Hematopoietic multipotent progenitor cell treated with erythropoietin and hydrocortisone succinate and interleukin-3 and kit ligand, for 15 days (in vitro differentiated cells): ENCODE measurements at places on chromosomes 13 and 19.

DNA sequence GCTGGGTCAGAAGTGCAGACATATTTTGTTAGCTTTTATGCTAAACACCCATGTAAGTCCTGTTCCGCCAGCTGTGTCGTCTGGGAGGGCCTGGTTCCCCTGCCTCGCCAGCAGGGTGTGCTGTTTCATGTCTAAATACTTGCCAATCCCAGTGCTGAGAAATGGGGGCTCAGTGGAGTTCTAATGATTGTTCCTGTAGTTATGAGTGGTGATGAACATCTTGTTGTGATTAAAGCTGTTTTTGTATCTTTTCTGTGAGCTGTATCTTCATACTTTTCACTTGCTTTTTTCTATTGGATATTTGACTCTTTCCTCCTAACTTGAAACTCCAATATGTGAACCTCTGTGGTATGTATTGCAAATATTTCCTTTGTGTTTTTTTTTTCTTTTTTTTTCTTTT is 32.7 kb downstream of the KDM4B start:
- DNase-seq: peak; percentile 71

GRCh38 chr13:102651392-102651791 is 43.5 kb downstream of the METTL21C start:
- no peak for DNase-seq

DNA sequence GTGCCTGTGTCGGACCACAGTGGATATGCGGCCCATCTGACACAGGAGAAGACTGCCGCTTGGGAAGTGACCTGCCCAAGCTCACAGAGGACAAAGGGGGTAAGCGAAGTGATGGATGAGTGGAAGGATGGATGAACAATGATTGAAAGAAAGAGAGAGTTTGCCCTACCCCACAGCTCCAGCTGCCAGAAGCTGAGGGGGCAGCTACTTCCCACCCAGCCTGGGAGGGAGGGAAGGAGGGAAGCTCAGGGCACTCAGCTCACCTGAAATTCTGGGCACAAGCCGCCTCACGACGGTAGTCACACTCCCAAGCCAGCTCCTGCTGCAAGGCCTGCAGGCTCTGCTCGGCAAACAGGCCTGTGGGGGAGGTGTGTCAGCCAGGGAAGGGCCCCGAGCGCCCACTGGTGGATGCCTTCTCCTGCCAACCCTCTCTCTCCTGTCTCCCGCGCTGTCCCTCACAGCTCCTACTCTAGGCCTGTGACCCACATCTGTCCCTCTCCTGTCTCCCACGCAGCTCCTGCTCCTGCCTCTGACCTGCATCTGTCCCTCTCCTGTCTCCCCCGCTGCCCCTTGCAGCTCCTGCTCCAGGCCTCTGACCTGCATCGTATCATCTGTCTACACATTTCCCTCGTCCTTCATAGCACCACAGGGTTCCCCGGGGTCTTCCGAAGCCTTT is 12.0 kb upstream of the NUMBL start:
- peak; percentile 58 for DNase-seq

DNA sequence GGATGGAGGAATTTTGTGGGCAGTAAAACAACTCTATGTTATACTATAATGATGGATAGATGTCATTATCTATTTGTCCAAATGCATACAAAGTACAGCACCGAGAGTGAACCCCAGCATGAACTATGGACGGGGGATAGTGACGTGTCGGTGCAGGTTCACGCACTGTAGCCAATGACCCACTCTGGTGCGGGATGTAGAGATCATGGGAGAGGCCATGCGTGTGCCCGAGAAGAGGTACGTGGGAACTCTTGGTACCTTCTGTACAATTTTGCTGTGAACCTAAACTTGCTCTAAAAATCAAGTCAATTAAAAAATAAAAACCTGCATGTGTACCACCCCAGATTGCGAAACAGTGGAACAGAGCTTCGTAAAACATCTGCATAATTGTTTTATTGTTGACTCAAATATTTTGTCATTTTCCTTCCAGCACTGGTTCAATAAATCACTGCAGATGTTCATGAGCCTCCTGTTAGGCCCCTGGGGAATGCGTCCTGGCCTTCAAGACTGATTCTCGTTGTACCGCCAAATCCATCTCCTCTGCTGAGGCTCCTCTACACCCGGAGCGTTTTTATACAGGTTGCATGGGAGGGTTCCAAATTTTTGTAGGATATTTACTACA is 30.9 kb downstream of the COL4A1 start:
- DNase-seq: no peak

- DNase-seq: no peak
Measured at GRCh38 chr13:71863254-71863865, 3.6 kb downstream of the DACH1 start.

- no peak for DNase-seq
Measured at GRCh38 chr19:39951686-39952085, 17.3 kb upstream of the FCGBP start.

GRCh38 chr19:15200553-15201364 is at the start of gene NOTCH3:
Gene NOTCH3 (minus strand): TSS chr19:15200995. CDS start chr19:15200905, 90 bp downstream.
- DNase-seq: no peak

GRCh38 chr19:17743874-17744580 is 7.2 kb upstream of the FCHO1 start:
- peak; percentile 37 for DNase-seq

DNA sequence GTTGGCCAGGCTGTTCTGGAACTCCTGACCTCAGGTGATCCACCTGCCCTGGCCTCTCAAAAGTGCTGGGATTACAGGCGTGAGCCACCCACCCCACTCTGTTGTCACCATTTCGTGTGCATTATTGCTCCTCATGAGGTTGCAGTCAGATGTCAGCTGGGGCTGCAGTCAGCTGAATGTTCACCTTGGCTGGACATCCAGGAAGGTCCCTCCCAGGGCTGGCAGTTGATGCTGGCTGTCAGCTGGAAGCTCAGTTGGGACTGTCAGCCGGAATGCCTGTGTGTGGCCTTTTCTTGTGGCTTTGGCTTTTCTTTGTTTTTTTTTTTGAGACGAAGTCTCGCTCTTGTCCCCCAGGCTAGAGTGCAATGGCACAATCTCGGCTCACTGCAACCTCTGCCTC is 6.6 kb downstream of the MEGF8 start:
- no peak for DNase-seq

GRCh38 chr19:43660971-43661360 is 9.0 kb downstream of the PLAUR start:
- DNase-seq: no peak

GRCh38 chr13:90553159-90553558 is 794.3 kb upstream of the MIR17HG start:
- no peak for DNase-seq

- DNase-seq: no peak
Measured at GRCh38 chr19:58183817-58184215, 955 bp downstream of the ZNF274 start.

GRCh38 chr13:100235311-100235901 is 146.5 kb downstream of the PCCA start:
- peak; percentile 14 for DNase-seq

DNA sequence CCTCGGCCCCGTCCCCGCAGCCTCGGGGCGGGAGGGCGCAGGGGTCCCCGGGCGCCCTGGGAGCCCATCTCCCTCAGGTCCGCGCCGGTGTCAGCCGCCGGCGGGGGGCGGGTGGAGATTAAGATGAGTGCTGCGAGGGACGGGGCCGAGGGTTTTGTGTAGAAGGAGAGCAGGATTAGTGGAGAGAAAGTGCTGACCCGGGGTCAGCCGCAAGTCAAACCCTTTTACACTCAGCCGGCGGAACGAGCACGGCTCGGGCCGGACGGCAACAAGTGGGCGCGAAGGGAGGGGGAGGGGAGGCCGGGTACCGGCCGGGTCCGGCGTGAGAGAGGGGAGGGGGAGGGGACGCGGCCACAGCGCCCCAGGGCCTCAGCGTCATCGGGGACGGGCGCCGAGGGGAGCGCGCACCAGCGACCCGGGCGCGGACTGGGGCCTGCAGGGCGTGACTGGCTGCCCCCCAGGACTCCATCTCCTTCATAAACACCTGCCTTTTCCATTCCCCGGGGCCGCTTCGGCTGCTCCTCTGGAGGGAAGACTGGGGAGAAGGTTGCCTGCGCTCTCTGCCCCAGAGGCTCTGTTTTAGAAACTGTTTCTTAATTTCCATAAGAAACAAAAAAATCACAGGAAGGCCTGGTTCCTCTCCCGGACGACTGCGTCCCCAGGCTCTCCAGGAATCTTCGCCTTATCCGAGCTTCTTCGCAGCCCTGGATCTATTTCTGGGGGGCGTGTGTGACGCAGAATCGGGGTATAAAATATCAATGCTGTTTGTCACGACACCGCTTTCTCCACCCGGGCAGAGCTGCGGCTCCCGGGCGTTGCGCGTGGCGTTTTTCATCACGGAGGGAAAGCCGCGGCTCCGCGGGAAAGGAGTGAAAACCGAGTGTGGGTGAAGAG is 6.5 kb downstream of the SOX1 start:
- no peak for DNase-seq

GRCh38 chr13:35648201-35648600 is 171.7 kb upstream of the MAB21L1 start:
- DNase-seq: no peak

GRCh38 chr19:18135712-18136584 is 17.0 kb upstream of the PIK3R2 start:
- no peak for DNase-seq

DNA sequence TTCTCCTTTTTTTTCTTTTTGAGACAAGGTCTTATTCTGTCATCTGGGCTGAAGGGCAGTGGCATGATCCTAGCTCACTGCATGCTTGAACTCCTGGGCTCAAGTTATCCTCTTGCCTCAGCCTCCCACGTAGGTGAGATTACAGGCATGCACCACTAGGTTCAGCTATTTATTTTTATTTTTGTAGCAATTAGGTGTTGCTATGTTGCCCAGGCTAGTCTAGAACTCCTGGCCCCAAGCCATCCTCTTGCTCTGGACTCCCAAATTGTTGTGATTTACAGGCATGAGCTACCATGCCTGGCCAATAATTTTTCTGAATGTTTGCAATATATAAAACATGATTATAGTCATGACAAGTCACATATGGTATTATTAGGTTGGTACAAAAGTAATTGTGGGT is 161.1 kb upstream of the ATXN8OS start:
- DNase-seq: no peak

GRCh38 chr19:43901395-43902390 is 33.4 kb downstream of the ZNF45 start:
- DNase-seq: peak; percentile 29

DNA sequence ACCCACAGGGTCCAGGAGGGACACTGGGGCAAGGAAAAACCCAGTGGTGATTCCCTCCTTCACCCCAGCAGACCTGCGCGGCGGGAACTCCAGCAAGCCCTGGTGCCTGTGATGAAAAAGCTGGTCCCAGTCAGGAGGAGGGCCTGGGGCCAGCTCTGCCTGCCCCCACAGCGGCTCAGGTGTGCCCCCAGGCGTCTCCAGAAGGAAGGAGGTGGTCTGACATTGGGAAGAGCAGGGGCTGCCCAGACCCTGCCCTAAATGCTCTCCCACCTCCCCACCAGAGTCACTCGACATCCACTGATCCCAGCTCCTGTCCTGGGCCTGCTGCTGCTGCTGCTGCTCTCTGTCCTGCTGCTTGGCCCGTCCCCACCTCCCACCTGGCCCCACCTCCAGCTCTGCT is 6.2 kb downstream of the PTH2 start:
- DNase-seq: no peak

DNA sequence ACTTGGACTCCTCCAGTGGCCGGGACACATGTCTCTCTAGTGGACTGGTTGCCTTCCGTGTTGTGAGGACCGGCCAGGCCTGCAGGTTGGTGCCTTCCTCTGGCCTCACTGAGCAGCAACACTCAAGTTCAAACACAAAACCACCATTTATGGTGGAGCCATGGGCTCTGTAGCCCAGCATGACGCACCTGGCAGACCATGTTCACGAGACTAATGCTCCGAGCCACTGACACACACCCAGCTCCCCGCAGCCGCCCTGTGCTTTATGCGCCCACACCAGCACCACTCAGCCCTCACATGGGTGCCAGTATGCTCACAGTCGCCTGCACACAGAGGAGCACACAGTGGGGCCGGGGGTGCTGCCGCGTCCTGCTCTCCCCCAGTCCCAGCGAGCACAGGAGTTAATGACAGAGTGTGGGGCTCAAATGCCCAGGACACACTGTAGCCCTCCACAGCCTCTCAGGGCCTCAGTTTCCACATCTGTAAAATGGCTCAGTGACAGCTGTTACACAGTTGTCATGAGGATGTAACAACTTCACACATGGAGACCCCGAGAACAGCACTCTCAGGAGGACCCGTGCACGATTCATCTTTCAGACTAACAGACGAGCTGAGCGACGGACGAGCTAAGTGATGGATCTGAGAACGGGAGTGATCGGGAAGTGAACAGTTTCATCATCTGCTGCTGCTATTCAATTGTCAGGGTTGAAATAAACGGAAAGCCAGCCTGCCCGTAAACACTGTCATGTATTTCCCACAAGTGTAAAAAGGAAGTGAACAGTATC is 7.8 kb downstream of the GAS6 start:
- no peak for DNase-seq

- DNase-seq: no peak
Measured at GRCh38 chr19:43664018-43664417, 6.0 kb downstream of the PLAUR start.

GRCh38 chr19:3411636-3412035 is 45.3 kb downstream of the NFIC start:
- no peak for DNase-seq

DNA sequence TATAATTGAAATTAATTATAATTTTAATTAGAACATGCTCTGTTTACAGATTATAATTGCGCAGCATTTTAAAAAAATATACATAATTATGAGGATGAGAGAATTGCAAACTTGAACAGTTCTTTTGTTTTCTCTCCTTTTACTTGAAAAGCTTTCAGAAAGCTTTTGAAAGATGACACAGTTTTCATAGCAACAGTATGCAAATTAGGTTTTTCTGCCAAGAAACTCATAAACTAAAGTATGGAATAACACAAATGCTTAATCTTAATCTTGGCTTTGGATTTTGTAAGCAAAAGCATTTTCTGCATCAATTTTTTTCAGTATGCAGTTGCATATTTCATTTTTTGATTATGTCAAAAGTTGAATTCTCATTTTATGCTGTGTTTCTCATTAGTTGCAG is 32.8 kb upstream of the AKAP11 start:
- DNase-seq: no peak

- DNase-seq: no peak
Measured at GRCh38 chr13:113471844-113472243, 18.6 kb upstream of the ADPRHL1 start.

DNA sequence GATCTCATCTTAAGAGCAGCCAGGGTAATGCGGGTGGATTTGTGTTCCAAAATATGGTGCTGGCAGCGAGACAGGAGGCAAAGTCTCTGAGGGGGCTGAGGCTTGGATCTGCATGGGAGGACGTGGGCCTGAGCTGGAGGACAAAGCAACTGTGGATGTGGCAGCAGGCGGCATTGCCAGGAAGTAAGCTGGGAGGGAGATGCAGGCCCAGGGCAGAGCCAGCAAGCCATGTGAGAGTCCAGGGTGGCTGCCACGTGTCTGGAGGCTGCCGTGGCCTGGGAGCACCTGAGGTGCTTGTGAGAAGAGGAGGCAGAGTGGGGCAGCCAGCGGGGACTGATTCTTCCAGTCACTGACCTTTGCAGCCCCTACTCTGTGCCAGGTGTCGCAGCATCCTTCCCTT is 52.0 kb downstream of the DPF1 start:
- DNase-seq: no peak

GRCh38 chr13:49052813-49053212 is 77.1 kb downstream of the FNDC3A start:
- DNase-seq: no peak

DNA sequence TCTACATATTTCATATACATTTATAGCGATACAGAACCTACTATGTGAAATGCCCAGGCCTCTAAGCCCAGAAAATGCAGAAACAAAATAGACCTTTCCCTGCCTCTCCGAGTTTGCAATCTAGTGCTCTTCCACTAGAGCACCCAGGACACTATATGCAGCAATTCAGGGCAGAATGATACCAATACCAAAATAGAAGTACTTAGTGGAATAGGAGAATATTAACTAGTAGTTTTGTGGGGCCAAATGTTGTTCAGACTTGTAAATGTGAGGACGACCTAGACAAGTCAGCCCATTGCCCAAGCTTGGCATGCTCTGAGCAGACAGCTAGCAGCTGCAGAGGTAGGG is 35.8 kb upstream of the FLT1 start:
- DNase-seq: no peak
